Posterior vena cava (tissue), 2 donors: ENCODE measurements at places on chromosomes 7 and 10.

GRCh38 chr10:109765838-109766237, 157.5 kb downstream of the XPNPEP1 start:
- no peak for DNase-seq

GRCh38 chr10:15433850-15434537, 62.9 kb upstream of the FAM171A1 start:
- DNase-seq, result no peak

DNA sequence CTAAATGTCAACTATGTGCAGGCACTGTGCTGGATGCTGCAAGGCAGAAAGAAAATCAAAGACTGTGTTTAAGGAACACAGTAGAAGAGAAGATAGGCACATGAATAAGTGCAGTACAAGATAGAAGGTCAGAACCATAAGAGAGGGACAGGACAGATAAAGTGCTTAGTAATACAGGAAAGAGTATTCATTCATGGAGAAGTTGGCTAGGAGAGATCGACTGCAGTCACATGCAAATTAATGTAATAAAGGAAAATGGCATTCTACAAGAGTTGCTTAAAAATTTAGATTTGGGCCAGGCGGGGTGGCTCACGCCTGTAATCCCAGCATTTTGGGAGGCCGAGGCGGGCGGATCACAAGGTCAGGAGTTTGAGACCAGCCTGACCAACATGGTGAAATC, 24.8 kb downstream of the KIF5B start:
- DNase-seq, result no peak

DNA sequence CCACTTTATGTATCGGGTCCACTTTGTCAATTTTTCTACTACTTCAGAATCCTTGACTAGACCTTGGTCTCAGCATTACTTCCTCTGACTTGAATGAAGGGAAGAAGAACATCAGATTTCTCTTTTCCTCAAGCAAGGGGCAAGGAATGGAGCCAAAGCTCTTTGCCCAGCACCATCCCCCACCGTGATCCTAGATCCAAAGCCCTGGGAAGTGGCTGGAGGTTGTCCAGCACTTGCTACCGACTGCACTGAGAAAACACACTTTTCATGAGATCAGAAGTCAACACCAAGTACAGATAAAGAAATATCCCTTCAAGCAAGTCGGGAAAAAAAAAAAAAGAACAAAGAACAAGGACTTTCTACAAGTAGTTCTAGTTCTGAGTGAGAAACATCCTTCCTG, 102.1 kb upstream of the DDC start:
- DNase-seq, result peak; percentile 53

GRCh38 chr7:2894118-2894940, 50.2 kb upstream of the GNA12 start:
- no peak for DNase-seq

DNA sequence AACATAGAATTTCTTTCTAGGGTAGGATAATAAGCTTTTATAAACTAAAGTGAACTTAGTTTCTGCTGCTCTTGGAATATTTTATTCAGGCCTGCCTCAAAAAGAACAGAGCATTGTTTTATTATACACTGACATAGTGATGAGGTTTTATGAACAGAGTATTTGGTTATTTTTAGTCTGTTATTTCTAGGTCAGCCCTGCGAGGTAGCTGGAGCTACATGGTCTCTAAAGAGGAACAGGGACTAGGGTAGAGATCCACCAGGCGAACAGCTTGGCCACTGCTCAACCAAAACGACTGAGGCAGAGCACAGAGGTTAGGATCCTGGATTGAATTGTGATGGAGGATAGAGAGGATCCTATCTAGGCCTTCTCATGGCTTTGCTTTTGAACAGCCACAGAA, 53.0 kb downstream of the MKX start:
- DNase-seq, result no peak

- peak; percentile 84 for DNase-seq
These were observed 7.1 kb downstream of the SHH start for GRCh38 chr7:155804897-155805825.

DNA sequence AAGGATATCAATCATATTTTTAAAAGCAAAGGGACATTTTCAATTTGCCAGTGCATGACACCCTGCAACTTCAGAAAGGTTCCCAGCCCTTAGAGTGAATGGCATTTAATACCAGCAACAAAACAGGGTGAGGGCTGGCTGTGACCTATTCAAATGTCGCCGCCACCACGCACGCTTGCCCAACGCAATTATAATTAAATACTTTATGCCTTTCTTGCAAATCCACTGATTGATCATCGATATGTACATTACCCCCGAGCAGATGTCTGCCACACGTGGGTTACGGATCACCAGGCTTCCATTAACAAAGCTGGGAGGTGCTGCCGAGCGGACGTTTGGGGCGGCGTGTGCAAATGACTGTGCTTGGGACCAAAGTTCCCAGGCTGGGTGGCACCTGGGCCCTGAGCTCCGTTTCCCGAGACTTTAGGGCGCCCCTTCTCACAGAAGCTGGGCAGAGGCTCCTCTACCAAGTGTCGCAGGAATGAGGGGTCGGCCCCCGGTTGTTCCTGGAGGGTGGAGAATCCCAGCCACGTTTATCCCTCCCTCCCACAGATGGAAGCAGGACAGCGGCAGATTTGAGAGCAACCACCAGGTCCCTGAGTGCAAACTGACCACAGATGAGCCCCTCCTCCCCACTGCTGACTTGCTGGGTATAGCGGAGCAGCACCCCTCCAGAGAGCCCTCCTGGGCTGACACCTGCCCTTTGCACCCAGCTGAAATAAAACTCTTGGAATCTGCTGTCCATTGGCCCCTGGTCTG, 3.9 kb downstream of the FOXL3 start:
- DNase-seq, result peak; percentile 40
